ENCODE measurements at places on chromosomes 7 and 10.

DNA sequence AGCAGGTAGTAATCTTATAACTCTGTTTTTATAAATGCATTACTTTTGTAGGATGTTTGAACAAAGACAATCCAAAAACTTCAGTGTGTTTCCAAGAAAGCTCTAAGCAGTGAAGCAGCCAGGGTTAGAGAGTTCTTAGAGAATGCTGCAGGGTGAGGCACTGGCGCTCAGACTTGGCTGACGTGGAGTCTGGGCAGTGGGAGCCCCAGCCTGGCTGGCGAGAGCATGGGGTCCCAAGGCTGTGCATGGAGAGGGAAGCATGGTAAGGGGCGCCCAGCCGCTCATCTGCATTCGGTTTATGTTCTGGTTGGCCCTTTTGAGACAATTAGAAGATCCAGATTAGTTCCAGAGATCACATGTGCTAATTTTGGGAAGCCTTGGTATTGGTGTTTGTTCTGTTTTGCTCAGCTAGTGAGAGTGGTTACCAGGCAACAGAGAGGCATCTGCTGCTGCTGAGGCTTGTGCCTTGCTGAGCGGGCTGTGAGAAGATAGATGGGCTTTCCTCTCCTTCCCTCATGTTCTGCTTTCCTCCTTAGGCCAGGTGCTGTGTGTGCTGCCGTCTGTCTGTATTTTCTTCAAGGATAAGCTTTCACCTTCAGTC lies 10.3 kb downstream of the SUN1 start:
- no peak for DNase-seq

- peak; percentile 98 for DNase-seq
Measured at GRCh38 chr10:91603931-91604331, 28.9 kb downstream of the PPP1R3C start.

- DNase-seq: no peak
Measured at GRCh38 chr7:149865437-149865836, 8.3 kb upstream of the ATP6V0E2 start.

DNA sequence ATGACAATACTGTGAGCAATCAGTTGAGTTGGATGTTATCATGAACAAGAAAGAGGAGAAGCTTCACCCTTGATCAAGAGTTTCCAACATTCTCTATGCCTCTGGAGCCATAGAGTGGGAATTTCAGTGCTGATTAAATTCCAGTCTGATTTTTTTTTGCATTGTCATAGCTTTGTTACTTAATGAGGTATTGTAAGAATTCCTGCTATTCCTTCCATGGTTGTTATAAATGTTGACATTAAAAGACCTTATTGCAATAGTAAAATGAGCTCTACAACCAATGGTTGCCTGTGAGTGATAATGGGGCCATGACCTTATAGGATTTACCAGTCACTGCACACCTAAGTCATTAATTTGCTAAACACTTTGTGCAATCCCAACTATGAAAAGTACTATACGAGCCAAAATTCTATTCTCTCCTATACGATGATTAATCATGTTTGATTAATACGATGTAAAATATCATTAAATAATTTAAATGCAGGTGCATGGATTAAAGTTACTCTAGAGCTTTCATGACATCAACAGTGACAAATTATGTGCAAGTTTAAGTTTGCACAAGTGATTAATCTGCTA lies 353.2 kb upstream of the KLF6 start:
- peak; percentile 17 for DNase-seq
